ENCODE measurements at places on chromosomes 12 and 14. TPM values are rescaled to one million over a fixed set of nuclear protein-coding genes. Genes with fewer than 3 reads are reported as not detected.

DNA sequence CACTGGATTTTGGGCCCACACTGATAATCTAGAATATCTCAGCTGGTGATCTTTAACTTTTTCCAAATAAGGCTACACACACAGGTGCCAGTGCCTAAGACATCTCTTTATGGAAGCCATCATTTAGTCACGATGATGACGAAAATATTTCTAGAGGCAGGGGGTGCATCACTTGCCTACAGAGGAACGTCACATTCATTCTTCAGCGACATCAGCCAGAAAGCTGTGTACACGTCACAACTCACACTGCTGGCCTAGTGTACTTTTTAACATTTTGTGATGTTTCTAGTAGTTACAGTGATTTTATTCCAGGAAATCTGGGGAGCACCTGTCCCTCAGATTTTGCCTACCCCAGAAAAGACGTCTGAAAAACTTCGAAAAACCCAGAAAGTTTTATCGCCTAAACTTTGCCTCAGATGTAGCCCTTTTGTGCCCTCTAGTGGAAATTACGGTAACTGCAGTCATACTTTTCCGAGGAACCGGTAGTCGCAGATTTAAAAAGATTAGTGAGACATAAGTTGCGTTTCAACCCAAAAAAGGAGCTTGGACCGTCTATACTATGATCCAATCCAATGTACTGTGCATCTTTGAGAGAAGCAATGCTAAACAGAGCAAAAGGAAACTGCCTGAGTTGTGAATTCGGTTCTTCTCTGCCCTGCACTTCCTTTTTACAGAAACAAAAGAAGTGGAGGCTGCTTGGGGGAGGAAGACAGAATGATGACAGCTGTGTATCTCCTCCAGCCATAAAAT is 64.3 kb upstream of the STON2 start:
- H3K27me3 ChIP-seq: no peaks in the 10 kb centered on the region
- H3K27ac ChIP-seq: no peak overlapping the region
- DNase-seq: peak; percentile 23
- no peaks in the 10 kb centered on the region for H3K4me1 ChIP-seq
- H3K4me3 ChIP-seq: peak overlapping the region; percentile 36

DNA sequence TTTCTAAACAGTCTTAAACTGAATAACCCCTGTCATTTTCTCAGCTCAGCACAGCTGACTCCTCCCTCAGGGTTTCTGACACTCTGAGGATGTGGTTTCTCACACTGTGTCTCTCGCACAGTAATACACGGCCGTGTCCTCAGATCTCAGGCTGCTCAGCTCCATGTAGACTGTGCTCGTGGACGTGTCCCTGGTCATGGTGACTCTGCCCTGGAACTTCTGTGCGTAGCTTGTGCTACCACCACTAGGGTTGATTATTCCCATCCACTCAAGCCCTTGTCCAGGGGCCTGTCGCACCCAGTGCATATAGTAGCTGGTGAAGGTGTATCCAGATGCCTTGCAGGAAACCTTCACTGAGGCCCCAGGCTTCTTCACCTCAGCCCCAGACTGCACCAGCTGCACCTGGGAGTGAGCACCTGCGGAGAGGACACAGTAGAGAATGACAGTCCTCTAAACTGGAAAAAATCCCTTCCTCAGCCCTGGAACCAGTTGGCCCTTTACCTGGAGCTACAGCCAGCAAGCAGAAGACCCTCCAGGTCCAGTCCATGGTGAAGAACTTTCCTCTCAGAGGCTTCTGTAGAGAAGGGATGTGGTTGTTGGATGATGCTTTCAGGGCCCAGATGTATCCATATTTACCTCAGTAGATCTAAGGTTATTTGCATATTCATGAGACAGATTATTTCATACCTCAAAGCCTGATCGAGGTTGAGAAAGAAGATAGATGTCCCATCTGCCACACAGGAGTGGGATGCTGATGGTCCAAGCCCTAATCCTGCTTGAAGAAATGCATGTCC is 984.8 kb downstream of the TMEM121 start:
- DNase-seq: no peak
- H3K27ac ChIP-seq: no peak overlapping the region
- H3K4me1 ChIP-seq: no peaks in the 10 kb centered on the region
- no peaks in the 10 kb centered on the region for H3K27me3 ChIP-seq

DNA sequence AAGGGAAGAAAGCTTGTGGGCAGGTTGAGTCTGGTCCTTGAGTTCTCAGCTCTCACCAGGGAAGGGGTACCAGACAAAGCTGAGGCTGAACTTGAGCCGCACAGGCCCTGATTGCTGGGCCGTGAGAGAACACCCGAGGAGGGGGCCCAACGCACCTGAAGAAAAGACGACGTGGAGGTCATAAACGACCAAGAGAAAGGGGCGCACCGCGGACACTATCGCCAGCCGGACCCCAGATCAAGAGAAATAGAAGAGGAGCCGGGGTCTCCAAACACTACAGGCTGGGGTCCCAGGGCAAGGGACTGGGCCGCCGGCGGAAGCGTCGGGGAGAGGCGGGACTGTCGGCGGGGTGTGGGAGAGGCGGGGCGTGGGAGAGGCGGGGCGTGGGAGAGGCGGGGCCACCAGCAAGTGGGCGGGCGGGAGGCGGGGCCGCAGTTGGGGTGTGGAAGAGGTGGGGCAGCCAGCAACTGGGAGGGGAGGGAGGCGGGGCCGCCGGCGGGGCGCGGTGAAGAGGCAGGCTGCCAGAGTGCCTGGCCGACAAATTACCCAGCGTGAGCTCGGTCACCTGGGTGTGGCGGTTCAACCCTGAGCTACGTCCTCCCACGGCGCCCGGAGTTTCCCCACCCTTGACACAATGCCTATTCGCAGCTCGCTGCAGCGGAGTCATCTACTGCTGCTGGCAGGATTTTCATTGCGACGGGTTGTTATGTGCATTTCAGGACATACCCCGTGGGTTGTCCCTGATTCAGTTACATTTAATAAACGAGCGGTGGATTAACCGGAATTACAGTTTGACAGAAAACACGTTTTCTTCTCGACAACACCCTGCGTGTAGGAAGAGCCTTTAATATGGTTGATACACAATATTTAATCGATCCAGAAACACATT is 15.5 kb upstream of the NEMF start:
- H3K27me3 ChIP-seq: no peaks in the 10 kb centered on the region
- peaks cover 2% of the 10 kb centered on the region for H3K4me1 ChIP-seq
- H3K27ac ChIP-seq: peak overlapping the region; percentile 64
- H3K4me3 ChIP-seq: peak overlapping the region; percentile 69

DNA sequence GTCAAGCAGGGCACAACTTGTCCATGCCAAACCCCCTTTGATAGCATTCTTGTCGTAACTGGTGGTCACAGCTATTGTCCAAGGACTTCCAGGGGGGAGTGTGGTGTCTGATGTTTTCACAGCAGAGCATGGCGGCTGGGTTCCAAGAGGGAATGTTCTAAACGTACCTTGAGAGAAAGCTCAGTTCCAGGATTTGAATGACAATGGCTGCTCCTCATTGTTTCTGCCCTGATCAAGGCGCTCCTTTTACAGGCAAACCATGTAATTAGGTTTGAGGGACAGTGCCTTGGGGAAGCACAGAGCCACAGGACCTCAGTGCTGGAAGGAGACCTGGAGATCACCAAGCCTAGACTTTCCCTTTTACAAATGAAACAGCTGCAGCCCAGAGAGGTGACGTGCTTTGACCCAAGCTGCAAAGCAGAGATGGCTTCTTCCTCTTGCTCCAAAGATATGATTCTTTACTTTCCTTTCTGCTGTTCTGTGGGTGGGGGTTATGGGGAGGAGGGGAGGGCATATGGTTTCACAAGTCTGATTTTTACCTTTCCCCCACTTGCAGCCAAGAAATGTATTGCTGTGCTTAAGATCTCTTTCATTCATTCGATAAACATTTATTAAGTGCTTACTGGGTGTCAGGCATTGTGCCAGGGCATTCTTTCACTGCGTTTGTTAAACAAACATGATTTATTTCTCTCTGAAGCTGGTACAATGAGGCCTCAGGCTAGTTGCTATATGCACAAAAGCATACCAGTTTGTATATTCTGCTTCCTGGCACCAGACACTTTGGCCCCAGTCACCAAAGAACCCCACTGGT is 172.8 kb downstream of the KTN1 start:
- H3K4me1 ChIP-seq: no peaks in the 10 kb centered on the region
- DNase-seq: no peak
- no peaks in the 10 kb centered on the region for H3K36me3 ChIP-seq
- H3K27ac ChIP-seq: no peak overlapping the region
- H3K27me3 ChIP-seq: no peaks in the 10 kb centered on the region

GRCh38 chr12:68733661-68734071 is 12.3 kb upstream of the SLC35E3 start:
- no peak overlapping the region for H3K27ac ChIP-seq
- H3K36me3 ChIP-seq: no peaks in the 10 kb centered on the region
- H3K27me3 ChIP-seq: no peaks in the 10 kb centered on the region
- DNase-seq: no peak
- no peaks in the 10 kb centered on the region for H3K4me1 ChIP-seq

DNA sequence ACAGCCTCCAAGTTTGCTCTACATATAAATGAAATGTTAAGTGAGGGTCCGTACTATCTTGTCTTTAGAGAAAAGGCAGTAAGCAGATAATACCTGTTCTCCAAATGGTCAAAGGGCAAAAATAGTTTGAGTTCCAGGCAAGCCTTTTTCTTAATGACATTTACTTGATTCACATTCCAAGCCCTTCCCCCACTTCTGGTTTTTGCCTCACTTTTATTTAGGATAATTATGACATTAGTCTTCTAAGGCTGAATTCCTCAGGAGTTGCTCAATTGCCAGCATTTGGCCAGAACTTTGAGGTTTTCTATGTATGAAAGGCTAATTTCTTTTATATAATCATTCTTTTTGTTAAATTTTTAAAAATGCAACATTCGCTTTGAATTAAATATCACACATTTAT is 62.5 kb upstream of the DUSP6 start:
- DNase-seq: no peak
- H3K4me1 ChIP-seq: no peaks in the 10 kb centered on the region
- no peak overlapping the region for H3K27ac ChIP-seq
- no peak overlapping the region for H3K4me3 ChIP-seq

DNA sequence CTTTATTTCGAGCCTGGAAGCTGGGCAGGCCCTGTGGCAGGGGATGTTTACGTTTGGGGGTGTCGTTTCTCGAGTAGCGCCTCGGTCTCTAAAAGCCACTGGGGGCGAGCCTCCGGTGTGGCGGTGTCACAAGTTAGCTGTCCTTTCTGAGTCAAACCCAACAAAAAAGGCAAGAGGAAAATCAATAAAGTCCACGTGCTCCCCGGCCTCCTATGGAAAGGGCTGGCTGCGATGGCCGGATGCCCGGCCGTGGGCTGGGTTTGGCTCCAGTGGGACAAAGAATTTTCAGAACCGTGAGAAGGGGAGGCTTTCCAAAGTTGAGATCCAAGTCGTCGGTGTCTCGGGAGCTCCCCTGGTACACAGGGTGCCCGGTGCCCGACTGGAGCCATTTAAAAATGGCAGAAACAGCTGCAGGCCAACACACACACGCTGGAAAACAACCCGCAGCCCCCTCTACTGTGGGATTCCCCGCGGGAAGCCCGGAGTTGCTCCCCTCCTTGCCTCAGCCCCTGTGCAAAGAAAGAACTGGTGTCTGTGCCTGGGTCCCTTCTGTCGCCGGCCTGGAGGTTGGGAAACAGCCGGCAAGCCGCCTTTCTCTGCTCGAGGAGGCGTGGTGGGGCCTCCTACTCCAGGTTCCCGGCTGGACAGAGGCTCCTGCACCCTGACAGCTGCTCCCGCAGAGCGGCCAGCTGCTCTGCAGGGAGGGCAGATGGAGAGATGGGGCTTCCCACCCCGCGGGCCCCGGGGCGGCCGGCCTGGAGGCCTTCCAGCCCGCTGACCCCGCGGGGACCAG is 1.9 kb downstream of the BCL7A start:
- peak overlapping the region; percentile 78 for H3K4me3 ChIP-seq
- DNase-seq: peak; percentile 78
- H3K36me3 ChIP-seq: no peaks in the 10 kb centered on the region
- H3K4me1 ChIP-seq: peaks cover 2% of the 10 kb centered on the region
- H3K27me3 ChIP-seq: no peaks in the 10 kb centered on the region
- peak overlapping the region; percentile 87 for H3K27ac ChIP-seq

DNA sequence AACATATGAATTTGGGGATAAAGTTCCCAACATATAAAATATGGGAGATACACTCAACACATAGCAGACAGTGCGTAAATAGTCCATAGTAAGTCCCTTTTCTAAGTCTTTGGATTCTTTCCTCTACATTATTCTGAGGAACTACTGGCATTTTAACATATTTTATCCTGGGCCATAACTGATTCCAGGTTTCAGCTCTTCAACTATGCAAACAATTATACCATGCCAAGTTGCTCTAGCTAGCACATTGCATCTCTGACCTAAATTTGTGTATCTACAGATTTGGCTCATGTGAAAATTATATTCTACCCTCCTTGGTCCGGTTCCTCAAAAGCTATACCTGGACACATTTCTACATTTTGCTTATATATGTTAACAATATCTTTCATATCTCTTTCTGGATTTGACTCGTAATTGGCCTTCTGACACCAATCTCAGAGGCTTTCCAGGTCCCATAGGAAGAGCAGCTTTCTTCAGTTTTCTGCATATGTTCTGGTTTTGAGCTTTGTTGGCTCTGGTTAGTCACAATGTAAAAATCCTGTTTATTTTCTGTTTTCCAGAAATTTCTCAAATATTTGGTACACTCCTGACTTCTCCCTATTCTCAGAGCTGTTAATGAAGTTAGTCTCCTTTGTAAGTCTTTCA is 305.4 kb downstream of the BMP4 start:
- no peaks in the 10 kb centered on the region for H3K36me3 ChIP-seq
- peaks cover 2% of the 10 kb centered on the region for H3K27me3 ChIP-seq
- H3K27ac ChIP-seq: no peak overlapping the region

- no peak overlapping the region for H3K27ac ChIP-seq
- no peaks in the 10 kb centered on the region for H3K4me1 ChIP-seq
- H3K36me3 ChIP-seq: no peaks in the 10 kb centered on the region
- no peaks in the 10 kb centered on the region for H3K27me3 ChIP-seq
Observed at GRCh38 chr14:81009346-81009745, 53.9 kb downstream of the TSHR start.

The TUBA1C gene
- polyA plus RNA-seq: 179 TPM

The ACRBP gene
- polyA plus RNA-seq: 0.54 TPM

The NAA30 gene
- polyA plus RNA-seq: 16.4 TPM

The MYF6 gene
- polyA plus RNA-seq: not detected

The NKX2-1 gene
- not detected for polyA plus RNA-seq

The C12orf43 gene
- polyA plus RNA-seq: 14.8 TPM

The MYO1A gene
- polyA plus RNA-seq: 0.38 TPM

The TIMM9 gene
- 92.6 TPM for polyA plus RNA-seq

The PDE6H gene
- not detected for polyA plus RNA-seq
